ENCODE measurements at places on chromosomes 7 and 10. TPM values are rescaled to one million over a fixed set of nuclear protein-coding genes. Genes with fewer than 3 reads are reported as not detected.

GRCh38 chr7:142185801-142186200, 72.1 kb downstream of the PRSS58 start:
- H3K27me3 ChIP-seq: no peaks in the 10 kb centered on the region
- H3K4me1 ChIP-seq: no peaks in the 10 kb centered on the region
- H3K36me3 ChIP-seq: no peaks in the 10 kb centered on the region
- H3K4me3 ChIP-seq: no peak overlapping the region
- H3K27ac ChIP-seq: no peak overlapping the region
- DNase-seq: no peak

DNA sequence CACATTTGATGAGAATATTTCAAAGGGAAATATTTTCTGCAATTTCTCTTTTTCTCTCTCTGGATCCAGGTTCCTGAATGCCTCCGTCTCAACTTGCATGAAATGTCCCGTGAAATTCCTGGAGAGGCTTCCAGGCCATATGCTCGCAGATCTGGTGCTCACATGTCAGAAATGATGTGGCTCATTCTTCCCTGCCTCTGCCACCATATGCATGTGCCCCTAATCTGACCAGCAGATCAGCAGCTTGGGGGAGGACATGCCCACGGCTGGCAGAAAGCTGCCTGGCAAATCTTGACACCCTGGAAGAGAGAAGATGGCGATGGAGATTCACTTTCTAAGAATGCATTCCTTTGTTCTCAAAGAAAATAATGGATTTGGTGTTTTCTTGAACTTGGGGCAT, 490.7 kb downstream of the RPS24 start:
- no peaks in the 10 kb centered on the region for H3K27me3 ChIP-seq
- no peak for DNase-seq
- no peak overlapping the region for H3K4me3 ChIP-seq

GRCh38 chr10:20363684-20364083, 533.4 kb downstream of the NEBL start:
- no peak overlapping the region for H3K4me3 ChIP-seq
- no peak overlapping the region for H3K27ac ChIP-seq
- H3K4me1 ChIP-seq: no peaks in the 10 kb centered on the region

- DNase-seq: no peak
- no peaks in the 10 kb centered on the region for H3K27me3 ChIP-seq
- no peak overlapping the region for H3K27ac ChIP-seq
- no peak overlapping the region for H3K4me3 ChIP-seq
- H3K4me1 ChIP-seq: no peaks in the 10 kb centered on the region
Observed at GRCh38 chr10:83724471-83725241, 414.7 kb upstream of the GHITM start.

- no peak overlapping the region for H3K27ac ChIP-seq
- H3K27me3 ChIP-seq: no peaks in the 10 kb centered on the region
- H3K36me3 ChIP-seq: no peaks in the 10 kb centered on the region
- peak; percentile 25 for DNase-seq
Observed at GRCh38 chr10:12993595-12993994, 7.9 kb downstream of the CCDC3 start.

DNA sequence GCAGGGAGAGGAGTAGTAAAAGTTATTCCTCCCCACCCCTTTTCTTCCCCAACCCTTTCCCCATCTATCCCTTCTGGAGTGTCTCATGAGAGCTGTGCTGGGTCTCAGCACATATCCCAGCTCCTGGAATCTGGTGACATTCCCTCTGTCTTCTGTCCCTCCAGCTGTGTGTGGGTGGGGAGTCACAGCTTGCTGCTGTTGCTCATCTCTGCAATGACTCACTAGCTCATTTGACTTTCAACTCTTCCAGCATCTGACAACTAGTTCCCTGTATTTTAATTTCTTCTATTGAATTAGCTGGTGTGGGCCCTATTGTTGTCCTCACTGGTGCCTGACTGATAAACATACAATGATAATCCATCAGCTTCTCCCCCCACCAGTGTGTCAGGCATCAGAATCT, 198.9 kb upstream of the AUTS2 start:
- H3K27me3 ChIP-seq: no peaks in the 10 kb centered on the region
- peak; percentile 75 for DNase-seq
- no peaks in the 10 kb centered on the region for H3K4me1 ChIP-seq
- no peak overlapping the region for H3K4me3 ChIP-seq
- H3K36me3 ChIP-seq: no peaks in the 10 kb centered on the region
- no peak overlapping the region for H3K27ac ChIP-seq

- no peak overlapping the region for H3K4me3 ChIP-seq
- no peaks in the 10 kb centered on the region for H3K36me3 ChIP-seq
- no peaks in the 10 kb centered on the region for H3K4me1 ChIP-seq
- no peaks in the 10 kb centered on the region for H3K27me3 ChIP-seq
- no peak overlapping the region for H3K27ac ChIP-seq
- no peak for DNase-seq
Observed at GRCh38 chr7:51268859-51269258, 47.8 kb downstream of the COBL start.

- H3K27ac ChIP-seq: no peak overlapping the region
- H3K27me3 ChIP-seq: no peaks in the 10 kb centered on the region
- no peaks in the 10 kb centered on the region for H3K4me1 ChIP-seq
- H3K36me3 ChIP-seq: no peaks in the 10 kb centered on the region
- DNase-seq: no peak
Observed at GRCh38 chr7:22477876-22478450, 22.0 kb downstream of the STEAP1B start.

DNA sequence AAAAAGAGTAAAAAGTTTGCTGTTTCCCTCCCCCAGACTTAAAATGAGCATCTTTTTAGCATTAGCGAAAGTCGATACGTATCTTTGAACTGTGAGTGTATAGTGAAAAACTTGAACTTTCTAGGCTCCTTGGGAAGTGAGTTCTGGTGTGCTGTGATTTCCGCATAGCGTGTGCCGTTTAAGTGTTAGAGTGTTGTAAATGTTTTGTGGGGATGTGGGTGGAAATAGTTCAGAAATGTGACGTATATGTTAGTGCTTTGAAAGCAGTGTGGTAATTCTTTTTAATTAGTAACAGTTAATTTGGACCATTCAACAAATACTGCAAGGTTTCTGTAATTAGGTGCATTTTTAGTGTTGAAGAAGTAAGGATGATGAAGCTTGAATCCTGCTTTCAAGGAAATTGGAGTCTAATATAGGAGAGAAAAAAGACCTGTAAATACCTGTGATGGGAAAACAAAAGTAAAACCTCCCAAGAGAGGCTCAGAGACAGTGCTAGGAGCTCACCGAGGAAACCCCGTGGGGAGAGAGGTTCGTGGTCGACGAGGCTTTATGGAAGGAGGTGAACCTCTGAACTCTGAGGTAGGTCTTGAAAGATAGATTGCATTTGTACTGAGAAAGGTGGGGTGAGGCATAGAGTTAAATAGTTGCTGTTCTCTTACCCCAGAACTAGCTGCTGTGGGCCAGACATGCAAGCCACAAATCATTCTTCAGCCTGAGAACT, 40.8 kb downstream of the RBM33 start:
- H3K4me1 ChIP-seq: no peaks in the 10 kb centered on the region
- H3K4me3 ChIP-seq: no peak overlapping the region
- H3K36me3 ChIP-seq: peaks cover 2% of the 10 kb centered on the region
- H3K27me3 ChIP-seq: no peaks in the 10 kb centered on the region
- DNase-seq: peak; percentile 50
- no peak overlapping the region for H3K27ac ChIP-seq

DNA sequence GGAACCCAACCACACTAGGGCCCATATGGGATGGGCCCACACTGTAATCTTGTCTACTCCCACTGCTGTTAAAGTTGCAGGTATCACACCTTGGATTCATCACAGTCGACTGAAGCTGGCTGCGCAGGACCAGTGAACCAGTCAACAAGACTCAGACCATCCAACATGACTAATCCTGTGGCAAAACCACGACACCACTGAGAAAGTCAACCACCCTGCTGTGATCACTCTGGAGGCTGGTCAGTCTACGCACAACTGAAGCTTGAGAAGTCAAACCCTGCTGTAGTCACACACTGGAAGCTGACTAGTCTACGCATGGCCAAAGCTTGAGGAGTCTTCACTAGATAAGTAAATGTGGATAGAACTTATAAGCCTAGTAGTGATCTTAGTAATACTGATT, 9.6 kb upstream of the CYREN start:
- no peak overlapping the region for H3K4me3 ChIP-seq
- no peak for DNase-seq
- no peaks in the 10 kb centered on the region for H3K27me3 ChIP-seq
- peaks cover 4% of the 10 kb centered on the region for H3K36me3 ChIP-seq
- no peaks in the 10 kb centered on the region for H3K4me1 ChIP-seq

- no peaks in the 10 kb centered on the region for H3K36me3 ChIP-seq
- no peaks in the 10 kb centered on the region for H3K4me1 ChIP-seq
- H3K27me3 ChIP-seq: no peaks in the 10 kb centered on the region
- DNase-seq: no peak
- H3K27ac ChIP-seq: no peak overlapping the region
- H3K4me3 ChIP-seq: no peak overlapping the region
Observed at GRCh38 chr10:101892782-101893391, 49.3 kb upstream of the KCNIP2 start.

STAG3 gene
- polyA plus RNA-seq: 0.27 TPM

LEP gene
- 0.36 TPM for polyA plus RNA-seq

SAMD9L gene
- polyA plus RNA-seq: 8.6 TPM

Measured in fibroblast of lung (primary cell).